NCI-H2081 (cell line): ENCODE measurements at places on chromosomes 5 and 9.

DNA sequence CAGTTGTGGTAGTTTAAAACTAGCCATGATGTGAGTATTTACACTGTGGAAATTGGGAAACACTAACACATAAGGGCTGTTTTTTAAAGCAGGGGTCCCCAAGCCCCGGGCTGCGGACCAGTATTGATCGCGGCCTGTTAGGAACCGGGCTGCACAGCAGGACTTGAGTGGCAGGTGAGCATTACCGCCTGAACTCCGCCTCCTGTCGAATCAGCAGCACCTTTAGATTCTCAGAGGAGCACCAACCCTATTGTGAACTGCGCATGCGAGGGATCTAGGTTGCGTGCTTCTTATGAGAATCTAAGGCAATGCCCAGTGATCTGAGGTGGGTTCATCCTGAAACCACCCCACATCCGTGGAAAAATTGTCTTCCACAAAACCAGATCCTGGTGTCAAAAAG lies 127.8 kb downstream of the PCSK5 start:
- no peak for DNase-seq

DNA sequence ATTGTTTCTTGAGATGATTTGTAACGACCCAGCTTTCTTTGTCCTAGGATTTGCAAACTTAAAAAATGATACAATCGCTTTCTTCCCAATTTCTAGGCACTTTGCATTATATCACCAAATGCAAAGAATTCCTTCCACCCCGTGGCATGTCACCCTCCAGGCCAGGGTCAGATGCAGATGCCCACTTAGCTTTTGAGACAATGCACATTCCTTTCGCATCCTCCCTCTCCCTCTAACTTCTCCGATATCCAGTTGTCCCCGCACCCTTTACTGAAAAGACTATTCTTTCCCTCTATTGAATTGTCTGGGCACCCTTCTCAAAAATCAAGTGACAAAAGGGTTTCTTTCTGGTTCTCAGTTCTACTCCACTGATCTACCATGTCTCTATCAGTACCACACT lies 17.3 kb downstream of the RNF130 start:
- DNase-seq: no peak

GRCh38 chr9:76688471-76689238 lies 75.6 kb upstream of the PCA3 start:
- DNase-seq: no peak

- no peak for DNase-seq
Measured at GRCh38 chr5:126641387-126641786, 40.6 kb downstream of the PHAX start.

DNA sequence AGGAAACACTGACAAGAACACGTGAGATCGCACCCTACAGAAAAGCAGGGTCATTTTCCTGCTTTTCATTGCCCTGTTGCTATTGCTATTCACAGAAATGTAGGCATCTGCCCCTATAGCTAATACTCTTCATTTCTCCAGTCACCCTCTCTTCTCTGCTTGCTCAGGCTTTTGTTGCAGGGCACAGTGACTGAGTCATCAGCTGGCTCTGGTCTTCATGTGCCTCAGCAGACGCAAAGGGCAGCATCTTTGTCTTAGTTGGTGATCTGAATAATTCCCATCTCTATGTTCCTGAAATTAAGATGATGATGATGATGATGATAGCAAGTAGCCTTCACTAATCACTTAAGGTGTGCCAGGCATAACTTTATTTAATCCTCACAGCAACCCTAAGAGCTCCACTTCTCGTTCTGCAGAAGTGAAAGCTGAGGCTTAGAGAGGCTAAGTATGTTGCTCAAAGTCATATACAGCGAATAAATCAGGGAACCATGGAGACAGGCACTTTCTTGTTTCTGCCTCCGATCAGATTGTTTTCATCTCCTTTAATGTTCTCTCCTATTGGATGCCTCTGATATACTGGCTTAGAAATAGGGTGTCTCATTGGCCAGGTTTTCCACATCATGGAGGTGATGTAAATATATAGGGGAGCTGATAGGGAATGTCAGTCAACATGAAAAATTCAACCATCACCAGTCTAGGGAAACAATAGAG lies 133.0 kb upstream of the STK32A start:
- no peak for DNase-seq

GRCh38 chr9:123168586-123168985 lies 99.8 kb downstream of the STRBP start:
- no peak for DNase-seq

DNA sequence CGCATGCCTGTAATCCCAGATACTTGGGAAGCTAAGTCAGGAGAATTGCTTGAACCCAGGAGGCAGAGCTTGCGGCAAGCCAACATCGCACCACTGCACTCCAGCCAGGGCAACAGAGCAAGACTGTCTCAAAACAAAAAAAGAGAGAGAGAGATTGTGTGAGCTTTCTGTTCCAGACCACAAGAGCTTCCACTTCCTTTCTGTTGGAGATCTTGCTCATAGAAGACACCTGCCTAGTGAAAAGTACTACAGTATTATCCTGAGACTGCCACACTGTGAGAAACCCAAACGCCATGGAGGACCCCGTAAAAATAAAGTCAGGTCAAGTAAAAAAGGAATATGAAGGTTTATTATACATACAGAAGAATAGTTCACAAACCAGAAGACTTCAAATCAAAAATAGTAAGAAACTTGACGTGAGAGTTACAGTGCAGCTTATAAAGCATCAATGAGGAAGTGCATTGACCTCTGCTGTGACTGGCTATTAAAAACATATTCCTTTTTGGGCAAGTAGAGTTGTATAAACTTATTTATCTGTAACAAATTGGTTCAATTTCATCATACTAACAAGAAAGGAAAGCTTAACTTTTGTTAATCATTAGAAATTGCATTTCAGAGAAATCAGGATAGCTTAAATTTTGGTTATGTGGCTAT lies 4.3 kb upstream of the EMB start:
- DNase-seq: no peak

DNA sequence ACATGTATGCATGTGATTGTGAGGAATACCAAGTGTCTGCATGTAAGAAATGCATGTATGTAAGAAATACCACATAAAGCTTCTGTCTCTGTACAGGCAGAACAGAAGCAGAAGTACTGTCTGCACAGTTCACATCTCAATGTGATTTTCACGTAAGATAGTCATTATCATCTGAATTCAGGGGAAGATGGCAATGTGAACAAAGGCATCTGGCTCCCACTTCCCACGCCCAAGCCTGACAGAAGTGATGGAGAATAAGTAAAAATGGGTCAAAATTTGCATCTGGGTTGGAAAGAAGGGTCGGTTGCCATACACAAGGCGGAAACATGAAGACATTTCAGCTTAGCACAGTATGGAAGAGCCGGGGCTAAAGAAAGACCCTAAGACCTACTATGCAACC lies 71.7 kb downstream of the SUSD1 start:
- DNase-seq: no peak

DNA sequence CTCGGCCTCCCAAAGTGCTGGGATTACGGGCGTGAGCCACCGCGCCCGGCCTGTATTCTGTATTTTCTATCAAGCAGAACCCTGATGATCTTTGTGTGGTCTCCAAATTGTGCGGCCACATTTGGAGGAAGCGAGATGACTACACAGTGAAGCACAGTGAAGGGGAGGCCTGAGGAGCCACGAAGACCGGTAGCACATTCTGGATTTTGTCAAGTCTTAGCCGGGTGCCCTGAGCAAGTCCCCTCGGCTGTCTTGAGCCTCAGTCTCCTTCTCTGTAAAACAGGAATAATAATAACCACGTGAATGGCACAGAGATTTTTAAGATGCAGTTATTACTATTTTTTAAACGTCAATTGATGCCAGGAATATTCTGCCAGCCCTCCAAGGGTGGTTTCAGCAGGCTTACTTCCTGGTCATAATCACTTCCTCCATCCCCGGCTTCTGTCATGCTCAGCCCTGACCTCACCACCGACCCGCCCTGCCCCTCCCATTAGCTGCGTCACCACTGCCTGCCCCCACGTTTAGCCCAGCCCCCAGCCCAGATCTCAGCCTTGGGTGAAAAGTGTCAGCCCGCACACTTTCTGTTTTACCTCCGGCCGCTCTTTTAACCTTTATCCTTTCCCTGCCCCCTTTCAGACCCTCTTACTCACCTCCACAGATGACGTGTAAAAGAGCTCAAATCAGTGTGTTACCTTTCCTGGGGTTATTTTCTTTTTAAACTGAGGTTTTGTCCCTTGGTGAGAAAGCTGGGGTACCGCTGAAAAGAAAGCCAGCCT lies 27.0 kb upstream of the ERGIC1 start:
- DNase-seq: no peak

DNA sequence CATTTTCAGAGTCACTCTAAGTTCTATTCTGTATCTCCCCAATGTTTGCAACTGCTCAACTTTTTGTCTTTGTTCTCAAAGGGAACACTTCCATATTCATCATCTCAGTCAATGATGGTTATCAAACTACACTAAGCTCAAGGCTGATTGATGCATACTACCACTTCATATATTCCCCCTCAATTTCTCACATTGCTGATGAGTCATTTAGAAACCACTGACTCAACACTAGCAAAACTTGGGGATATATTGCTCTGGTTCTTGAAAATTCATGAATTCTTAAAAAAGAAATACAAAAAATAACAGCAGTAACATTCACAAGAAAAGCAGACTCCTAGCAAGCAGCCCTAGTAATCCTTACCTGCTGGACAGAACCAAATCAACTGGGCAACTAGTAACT lies 52.2 kb downstream of the ABHD17B start:
- DNase-seq: no peak

- no peak for DNase-seq
Measured at GRCh38 chr9:69131682-69132081, 42.4 kb upstream of the TJP2 start.

GRCh38 chr5:31962871-31963307 lies 211.2 kb downstream of the GOLPH3 start:
- no peak for DNase-seq
